ENCODE measurements at places on chromosomes 7 and 10.

- no peak for DNase-seq
Observed at GRCh38 chr7:46011059-46011458, 90.0 kb upstream of the IGFBP3 start.

DNA sequence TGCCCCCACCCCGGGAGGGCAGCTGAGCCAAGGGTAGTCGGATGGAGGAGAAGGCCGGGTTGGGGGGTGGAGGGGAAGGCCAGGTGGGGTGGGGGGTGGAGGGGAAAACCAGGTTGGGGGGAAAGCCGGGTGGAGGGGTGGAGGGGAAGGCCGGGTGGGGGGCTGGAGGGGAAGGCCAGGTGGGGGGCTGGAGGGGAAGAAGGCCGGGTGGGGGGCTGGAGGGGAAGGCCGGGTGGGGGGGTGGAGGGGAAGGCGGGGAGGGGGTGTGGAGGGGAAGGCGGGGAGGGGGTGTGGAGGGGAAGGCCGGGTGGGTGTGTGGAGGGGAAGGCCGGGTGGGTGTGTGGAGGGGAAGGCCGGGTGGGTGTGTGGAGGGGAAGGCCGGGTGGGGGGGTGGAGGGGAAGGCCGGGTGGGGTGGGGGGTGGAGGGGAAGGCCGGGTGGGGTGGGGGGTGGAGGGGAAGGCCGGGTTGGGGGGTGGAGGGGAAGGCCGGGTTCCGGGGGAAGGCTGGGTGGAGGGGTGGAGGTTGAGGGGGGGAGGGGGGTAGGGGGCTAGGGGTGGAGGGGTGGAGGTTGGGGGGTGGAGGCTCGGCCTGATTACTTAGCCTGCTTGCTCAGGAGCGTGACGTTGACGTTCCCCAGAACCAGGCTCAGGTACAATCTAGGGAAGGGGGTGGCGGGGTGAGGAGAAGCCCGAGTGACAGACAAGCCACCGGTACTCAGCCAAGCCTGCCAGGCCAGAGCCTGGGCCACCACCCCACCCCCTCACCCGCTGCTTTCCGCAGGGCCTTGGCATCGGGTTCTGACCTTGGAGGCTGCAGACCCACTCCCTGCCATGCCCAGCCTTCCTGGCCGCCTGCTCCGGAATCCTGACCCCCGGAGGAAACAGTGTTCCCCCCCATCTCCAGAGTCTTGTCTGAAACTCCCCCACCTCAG lies 5.6 kb downstream of the TMEM120A start:
- DNase-seq: no peak

- DNase-seq: no peak
Observed at GRCh38 chr10:89543841-89544240, 8.4 kb upstream of the SLC16A12 start.

DNA sequence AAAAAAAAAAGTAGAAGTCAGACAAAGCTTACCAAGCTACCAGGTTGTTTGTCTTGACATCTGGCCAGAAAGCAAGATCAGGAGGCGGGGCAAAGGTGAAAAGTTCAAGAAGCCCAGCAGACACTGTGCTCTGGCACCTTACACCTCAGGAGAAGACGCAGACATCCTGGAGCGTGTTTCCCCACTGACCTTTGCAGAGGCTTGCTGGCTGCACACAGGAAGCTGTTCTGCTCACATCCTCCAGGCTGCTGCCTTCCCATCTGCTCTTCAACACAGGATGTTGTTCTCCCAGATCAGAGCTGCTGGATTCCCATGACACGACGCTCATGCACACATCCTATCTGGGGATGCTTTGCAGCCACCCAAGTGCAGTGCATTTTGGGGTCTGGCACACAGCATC lies 174.4 kb upstream of the KIAA1217 start:
- no peak for DNase-seq

DNA sequence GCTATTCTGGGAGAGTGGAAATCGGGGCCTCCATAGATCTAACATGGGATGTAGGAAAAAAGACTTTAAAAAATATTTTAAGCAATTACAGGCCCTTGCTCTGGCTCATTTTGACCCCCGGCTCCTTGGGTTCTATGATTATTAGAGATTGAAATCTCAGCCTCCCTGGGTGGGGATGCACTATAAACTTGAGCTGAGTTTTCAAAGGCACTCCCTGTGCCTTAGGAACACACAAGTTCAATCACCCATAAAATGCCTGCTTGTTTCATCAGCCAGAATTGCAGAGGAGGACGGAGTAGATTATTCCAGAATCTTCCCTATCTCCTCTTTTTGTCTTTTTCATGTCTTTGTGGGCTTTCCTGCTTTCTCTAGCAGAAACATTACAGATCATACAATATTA lies 145.4 kb downstream of the CUBN start:
- DNase-seq: no peak

All from stimulated activated CD8-positive, alpha-beta memory T cell treated with anti-CD3 and anti-CD28 coated beads, Interleukin-4, amount 100 ng/mL, for 1 hour (primary cell).